Naive B cell (primary cell): ENCODE measurements at places on chromosomes 2 and 18.

- H3K4me1 ChIP-seq = no peaks in the 10 kb centered on the region
- H3K27ac ChIP-seq = no peak overlapping the region
- H3K4me3 ChIP-seq = no peak overlapping the region
- no peaks in the 10 kb centered on the region for H3K27me3 ChIP-seq
- DNase-seq = no peak
- H3K36me3 ChIP-seq = no peaks in the 10 kb centered on the region
These were observed 122.3 kb downstream of the PLCL1 start for GRCh38 chr2:197926673-197927072.

DNA sequence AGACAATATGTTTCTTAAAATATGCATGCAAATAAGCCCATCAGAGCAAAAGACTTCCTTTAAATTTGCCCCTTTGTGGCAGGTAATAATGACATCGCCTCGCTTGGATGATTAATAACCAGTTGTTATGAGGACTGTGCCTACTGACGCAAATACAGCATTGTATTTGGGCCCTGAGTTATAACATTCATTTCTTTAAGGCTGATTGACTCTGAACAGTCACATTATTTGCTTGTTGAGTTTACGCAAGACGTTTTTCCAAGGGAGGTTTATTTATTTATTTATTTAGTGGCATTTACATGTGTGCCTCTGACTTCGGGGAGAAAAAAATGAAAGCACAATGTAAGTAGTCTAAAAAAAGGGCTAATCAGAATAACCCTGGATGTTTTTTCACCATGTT lies 88.3 kb downstream of the SLC8A1 start:
- H3K4me1 ChIP-seq = peaks cover 15% of the 10 kb centered on the region
- no peak overlapping the region for H3K4me3 ChIP-seq

DNA sequence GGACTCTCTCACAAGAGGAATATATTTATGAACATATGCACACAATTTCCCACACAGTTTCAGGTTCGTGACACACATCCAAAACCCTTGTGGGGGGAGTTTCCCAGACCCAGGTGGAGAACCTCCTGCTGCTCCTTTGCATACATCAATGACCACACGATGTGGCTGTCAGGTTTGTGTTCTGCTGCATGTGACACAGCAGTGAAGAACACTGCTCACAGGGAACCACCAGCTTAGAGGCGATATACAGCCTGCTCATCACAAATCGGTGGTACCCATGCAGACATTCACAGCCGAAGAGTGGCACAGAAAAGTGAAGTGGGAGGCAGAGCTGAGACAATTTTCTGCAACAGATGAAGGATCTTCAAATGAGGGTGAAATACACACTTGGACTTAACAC lies 175.6 kb upstream of the ZFP36L2 start:
- peaks cover 13% of the 10 kb centered on the region for H3K36me3 ChIP-seq
- H3K4me3 ChIP-seq = no peak overlapping the region
- no peak for DNase-seq
- H3K4me1 ChIP-seq = peaks cover 7% of the 10 kb centered on the region
- no peak overlapping the region for H3K27ac ChIP-seq

- H3K36me3 ChIP-seq = no peaks in the 10 kb centered on the region
- no peak for DNase-seq
- H3K4me3 ChIP-seq = peak overlapping the region; percentile 93
- peaks cover 50% of the 10 kb centered on the region for H3K4me1 ChIP-seq
- no peaks in the 10 kb centered on the region for H3K27me3 ChIP-seq
- peak overlapping the region; percentile 99 for H3K27ac ChIP-seq
These were observed 2.2 kb upstream of the SERTAD2 start for GRCh38 chr2:64655873-64656272.

DNA sequence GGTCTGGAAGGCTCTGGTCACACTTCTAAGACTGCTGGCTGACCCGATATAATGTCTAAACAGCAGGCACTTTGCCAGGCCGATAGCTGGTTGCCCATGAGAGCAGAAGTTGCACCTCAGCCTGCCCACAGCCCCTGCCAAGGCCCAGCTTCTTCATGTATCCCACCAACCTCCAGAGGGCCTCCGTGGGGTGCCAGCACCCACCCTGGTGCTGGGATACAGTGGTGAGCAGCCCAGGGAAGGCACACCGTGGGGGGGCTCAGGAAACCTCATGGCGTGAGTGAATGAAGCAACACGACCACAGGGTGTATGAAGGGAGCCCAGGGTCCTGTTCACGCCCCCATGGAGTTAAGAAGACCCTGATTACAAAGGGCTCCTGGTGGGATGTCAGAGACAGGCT lies 16.2 kb upstream of the GLI2 start:
- H3K4me1 ChIP-seq = no peaks in the 10 kb centered on the region
- H3K4me3 ChIP-seq = no peak overlapping the region
- H3K36me3 ChIP-seq = no peaks in the 10 kb centered on the region
- no peak for DNase-seq

GRCh38 chr2:86314125-86314524 lies 23.3 kb downstream of the REEP1 start:
- H3K27me3 ChIP-seq = peaks cover 18% of the 10 kb centered on the region
- no peak for DNase-seq
- no peaks in the 10 kb centered on the region for H3K36me3 ChIP-seq
- no peak overlapping the region for H3K27ac ChIP-seq
- no peaks in the 10 kb centered on the region for H3K4me1 ChIP-seq

DNA sequence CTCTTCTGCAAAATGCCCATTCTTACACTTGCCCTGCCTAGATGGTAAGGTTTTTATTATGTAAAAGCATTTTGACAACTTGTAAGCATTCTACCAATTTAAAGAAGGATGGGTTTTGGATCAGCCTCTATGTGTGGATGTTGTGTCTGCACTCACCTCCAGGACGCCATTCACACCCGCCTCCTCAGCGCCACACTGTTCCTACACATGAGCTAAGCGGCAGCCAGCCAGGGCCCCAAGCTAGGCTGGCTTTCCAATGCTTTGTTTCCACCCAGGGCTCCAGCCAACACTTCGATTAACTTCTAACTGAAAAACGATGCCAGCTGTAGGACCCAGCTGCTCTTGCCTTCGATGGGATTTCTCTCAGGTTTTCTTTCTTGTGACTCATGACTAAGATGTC lies 73.3 kb upstream of the FZD7 start:
- H3K27me3 ChIP-seq = peaks cover 15% of the 10 kb centered on the region
- no peak overlapping the region for H3K4me3 ChIP-seq
- no peak overlapping the region for H3K27ac ChIP-seq
- no peaks in the 10 kb centered on the region for H3K36me3 ChIP-seq
- no peak for DNase-seq
- peaks cover 11% of the 10 kb centered on the region for H3K4me1 ChIP-seq

GRCh38 chr18:31044926-31045325 lies 2.4 kb upstream of the DSC3 start:
- no peak overlapping the region for H3K27ac ChIP-seq
- H3K4me1 ChIP-seq = peaks cover 4% of the 10 kb centered on the region
- no peak overlapping the region for H3K4me3 ChIP-seq
- H3K36me3 ChIP-seq = no peaks in the 10 kb centered on the region
- no peak for DNase-seq
- H3K27me3 ChIP-seq = peaks cover 47% of the 10 kb centered on the region

GRCh38 chr2:215315301-215315700 lies 3.4 kb downstream of the ATIC start:
- H3K36me3 ChIP-seq = peaks cover 4% of the 10 kb centered on the region
- no peaks in the 10 kb centered on the region for H3K27me3 ChIP-seq
- no peak overlapping the region for H3K27ac ChIP-seq
- DNase-seq = no peak

GRCh38 chr18:54805571-54806334 lies 22.5 kb upstream of the RAB27B start:
- H3K36me3 ChIP-seq = no peaks in the 10 kb centered on the region
- DNase-seq = no peak
- H3K4me3 ChIP-seq = no peak overlapping the region
- H3K27ac ChIP-seq = no peak overlapping the region
- H3K4me1 ChIP-seq = no peaks in the 10 kb centered on the region
- H3K27me3 ChIP-seq = no peaks in the 10 kb centered on the region

DNA sequence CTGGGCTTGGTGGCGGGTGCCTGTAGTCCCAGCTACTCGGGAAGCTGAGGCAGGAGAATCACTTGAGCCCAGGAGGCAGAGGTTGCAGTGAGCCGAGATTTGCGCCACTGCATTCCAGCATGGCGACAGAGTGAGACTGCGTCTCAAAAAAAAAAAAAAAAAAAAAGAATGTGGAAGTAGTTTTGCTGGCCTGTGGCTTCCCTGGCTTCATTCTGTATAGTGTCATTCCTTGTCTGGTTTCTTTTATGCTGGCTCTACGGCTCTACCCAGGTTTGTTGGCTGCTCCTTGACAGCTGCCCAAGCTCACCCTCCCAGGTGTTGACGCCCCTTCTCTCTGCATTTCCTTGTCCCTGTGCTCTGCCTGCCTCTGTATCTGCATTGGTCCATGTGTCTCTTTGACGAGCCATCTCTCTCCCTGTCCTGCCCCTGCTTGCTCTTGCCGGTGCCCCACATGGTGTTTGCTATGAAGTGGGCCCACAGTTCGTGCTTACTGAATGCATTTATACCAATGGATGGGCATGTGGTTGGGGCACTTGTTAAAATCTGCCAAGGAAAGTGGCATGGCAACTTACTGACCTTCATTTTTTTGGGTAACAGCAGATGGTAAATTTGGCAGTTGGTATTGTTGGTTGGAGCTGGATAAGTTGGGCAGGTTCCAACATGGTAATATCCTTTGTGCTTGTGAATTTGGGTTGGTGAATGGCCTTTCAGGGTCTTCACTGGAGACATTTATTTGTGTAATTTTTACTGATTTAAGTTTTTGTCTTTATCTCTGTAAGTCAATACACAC lies 113.9 kb downstream of the MAP4K4 start:
- H3K4me3 ChIP-seq = no peak overlapping the region
- peaks cover 56% of the 10 kb centered on the region for H3K4me1 ChIP-seq
- no peaks in the 10 kb centered on the region for H3K27me3 ChIP-seq
- DNase-seq = no peak
- H3K36me3 ChIP-seq = no peaks in the 10 kb centered on the region

- H3K36me3 ChIP-seq = no peaks in the 10 kb centered on the region
- no peak overlapping the region for H3K4me3 ChIP-seq
- H3K27ac ChIP-seq = no peak overlapping the region
- DNase-seq = no peak
These were observed 231.8 kb downstream of the KCNE4 start for GRCh38 chr2:223283771-223284170.

GRCh38 chr2:227500301-227500630 lies 28.3 kb downstream of the AGFG1 start:
- H3K4me1 ChIP-seq = peaks cover 66% of the 10 kb centered on the region
- no peaks in the 10 kb centered on the region for H3K27me3 ChIP-seq
- H3K27ac ChIP-seq = no peak overlapping the region
- no peak for DNase-seq
- no peaks in the 10 kb centered on the region for H3K36me3 ChIP-seq

- no peaks in the 10 kb centered on the region for H3K36me3 ChIP-seq
- H3K4me3 ChIP-seq = no peak overlapping the region
- H3K27ac ChIP-seq = no peak overlapping the region
- H3K27me3 ChIP-seq = no peaks in the 10 kb centered on the region
- H3K4me1 ChIP-seq = peaks cover 9% of the 10 kb centered on the region
These were observed 38.3 kb downstream of the STAT4 start for GRCh38 chr2:191112448-191112901.

- H3K27ac ChIP-seq = no peak overlapping the region
- H3K4me1 ChIP-seq = peaks cover 33% of the 10 kb centered on the region
- no peaks in the 10 kb centered on the region for H3K36me3 ChIP-seq
- DNase-seq = no peak
- peak overlapping the region; percentile 54 for H3K4me3 ChIP-seq
- peaks cover 55% of the 10 kb centered on the region for H3K27me3 ChIP-seq
These were observed 141.8 kb downstream of the MEIS1 start for GRCh38 chr2:66576561-66577320.

GRCh38 chr2:153163055-153163454 lies 315.5 kb downstream of the RPRM start:
- no peak overlapping the region for H3K27ac ChIP-seq
- no peaks in the 10 kb centered on the region for H3K4me1 ChIP-seq
- no peak for DNase-seq
- no peaks in the 10 kb centered on the region for H3K27me3 ChIP-seq
- no peaks in the 10 kb centered on the region for H3K36me3 ChIP-seq
- no peak overlapping the region for H3K4me3 ChIP-seq

- H3K27ac ChIP-seq = no peak overlapping the region
- H3K27me3 ChIP-seq = no peaks in the 10 kb centered on the region
- H3K4me3 ChIP-seq = no peak overlapping the region
- no peak for DNase-seq
These were observed 182.9 kb downstream of the IKZF2 start for GRCh38 chr2:212968284-212969081.
